ENCODE measurements at places on chromosomes 7 and 10.
A peak's percentile ranks its signal among the peaks of the same experiment; 100 is the strongest.

DNA sequence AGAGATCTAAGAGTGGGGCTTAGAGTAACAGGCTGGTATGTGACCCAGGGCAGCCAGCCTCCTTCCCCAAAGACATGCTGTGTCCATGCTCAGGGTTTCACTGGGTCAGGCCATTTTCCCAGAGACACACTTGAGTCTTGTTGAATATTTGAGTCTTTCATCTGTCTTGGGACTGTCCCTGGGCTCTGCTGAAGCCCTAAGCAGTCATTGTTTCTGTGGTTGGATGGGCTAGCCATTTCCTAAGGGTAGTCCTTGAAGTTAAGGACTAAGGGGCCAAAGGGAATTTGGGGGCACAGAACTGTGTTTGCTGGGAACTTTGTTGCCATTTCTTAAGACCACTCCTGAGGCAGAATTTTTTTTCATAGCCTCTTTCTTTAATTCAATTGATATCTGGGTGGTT lies 98.4 kb upstream of the SAMD8 start:
- no peak for DNase-seq

- no peak for DNase-seq
Observed at GRCh38 chr7:29145553-29146056, 732 bp downstream of the CPVL start.

GRCh38 chr10:69416695-69417094 lies at the start of gene TACR2:
TACR2 (minus strand) TSS chr10:69416918; CDS start chr10:69416323, 595 bp downstream.
- no peak for DNase-seq

GRCh38 chr10:79345241-79346011 lies 1.8 kb upstream of the PPIF start:
- DNase-seq = no peak

DNA sequence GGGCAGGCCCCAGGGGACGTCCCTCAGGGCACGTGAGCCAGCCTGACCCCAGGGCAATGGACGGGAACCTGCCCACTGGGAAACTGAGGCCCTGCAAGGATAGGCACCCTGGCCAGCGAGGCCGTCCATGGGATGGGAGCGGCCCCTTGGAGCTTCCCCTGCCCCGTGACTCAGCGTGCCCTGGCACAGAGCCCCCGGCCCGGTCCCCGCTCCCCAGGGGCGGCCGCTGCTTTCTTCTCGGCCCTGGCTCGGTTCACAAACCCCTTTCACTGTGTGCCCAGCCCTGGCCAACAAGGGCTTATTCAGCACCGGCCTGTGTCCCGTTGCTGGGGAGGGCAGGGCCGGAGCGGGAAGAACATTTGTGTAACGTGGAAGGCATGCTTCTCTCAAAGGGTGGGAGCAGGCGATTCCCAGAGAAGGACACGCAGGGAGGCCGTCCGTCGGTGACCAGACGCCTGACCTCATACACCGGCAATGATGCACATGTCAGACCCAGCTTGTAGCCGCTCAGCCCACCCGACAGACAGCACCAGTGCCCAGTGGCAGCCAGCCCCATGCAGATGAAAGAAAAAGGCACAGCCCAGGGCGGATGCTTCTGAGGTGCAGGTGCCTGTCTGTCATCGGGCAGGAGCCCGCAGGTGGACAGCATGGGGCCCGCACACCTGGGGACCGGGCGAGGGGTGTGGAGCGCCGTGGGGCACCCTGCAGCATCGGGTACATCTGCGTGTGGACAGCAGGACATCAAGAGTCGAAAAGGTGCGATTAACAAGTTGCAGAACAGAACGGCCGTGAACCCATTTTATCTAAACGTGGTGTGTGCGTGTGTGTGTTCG lies 94.5 kb downstream of the PDGFA start:
- no peak for DNase-seq

GRCh38 chr7:115707258-115708012 lies 323.1 kb downstream of the TFEC start:
- no peak for DNase-seq

DNA sequence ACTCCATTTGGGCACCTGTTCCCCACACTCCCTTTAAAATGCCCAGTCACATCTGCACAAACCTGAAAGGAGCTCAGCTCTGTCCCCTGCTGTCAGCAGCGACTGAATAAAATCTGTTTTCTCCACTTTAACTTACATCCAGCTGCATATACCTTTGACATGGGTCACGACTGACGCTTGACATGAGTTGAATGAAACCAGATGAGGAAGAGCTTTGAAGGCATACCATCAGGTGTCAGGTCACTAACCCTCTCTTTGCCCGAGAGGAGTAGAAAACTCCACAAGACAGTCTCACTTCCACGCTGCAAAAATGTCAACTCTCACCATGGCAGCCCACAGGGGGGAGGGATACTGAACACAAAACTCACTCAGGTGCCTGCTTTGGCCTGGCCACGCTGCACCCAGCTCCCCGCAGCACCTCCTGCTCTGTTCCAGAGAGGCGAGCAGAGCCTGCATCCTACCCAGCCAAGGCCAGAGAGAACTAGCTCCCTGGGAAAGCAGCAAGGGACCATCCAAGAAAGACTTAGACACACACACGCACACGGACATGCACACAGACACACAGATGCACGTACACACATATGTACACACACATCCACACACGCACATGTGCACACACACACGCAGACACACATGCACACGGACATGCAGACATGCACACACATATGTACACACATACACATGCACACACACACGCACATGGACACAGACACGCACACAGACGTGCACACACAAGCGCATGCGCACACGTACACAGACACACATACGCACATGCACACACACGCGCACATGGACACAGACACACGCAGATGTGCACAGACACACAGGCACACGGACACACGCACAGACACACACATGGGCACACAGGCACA lies 191.0 kb downstream of the MAD1L1 start:
- DNase-seq = no peak

GRCh38 chr7:69367780-69368179 lies 230.5 kb upstream of the AUTS2 start:
- no peak for DNase-seq

DNA sequence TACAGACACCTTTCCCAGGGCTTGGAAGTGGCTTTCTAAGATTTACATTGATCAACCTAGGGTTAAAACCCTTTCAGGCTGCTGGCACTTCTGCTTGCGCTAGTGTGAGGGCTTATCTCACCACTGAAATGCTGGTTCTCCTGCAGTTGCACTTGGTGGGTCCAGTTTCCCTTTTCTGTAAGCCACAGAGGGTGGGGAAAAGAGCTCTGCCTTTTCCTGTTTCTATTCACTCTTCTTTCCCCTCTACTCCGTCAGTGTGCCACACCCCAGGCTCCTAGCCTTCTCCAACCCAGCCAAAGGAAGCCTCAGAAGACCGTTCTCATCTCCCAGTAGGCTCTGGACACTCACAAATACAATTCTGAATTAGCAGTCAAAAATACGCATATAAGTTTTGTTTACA lies 19.0 kb upstream of the CAPZA2 start:
- no peak for DNase-seq

DNA sequence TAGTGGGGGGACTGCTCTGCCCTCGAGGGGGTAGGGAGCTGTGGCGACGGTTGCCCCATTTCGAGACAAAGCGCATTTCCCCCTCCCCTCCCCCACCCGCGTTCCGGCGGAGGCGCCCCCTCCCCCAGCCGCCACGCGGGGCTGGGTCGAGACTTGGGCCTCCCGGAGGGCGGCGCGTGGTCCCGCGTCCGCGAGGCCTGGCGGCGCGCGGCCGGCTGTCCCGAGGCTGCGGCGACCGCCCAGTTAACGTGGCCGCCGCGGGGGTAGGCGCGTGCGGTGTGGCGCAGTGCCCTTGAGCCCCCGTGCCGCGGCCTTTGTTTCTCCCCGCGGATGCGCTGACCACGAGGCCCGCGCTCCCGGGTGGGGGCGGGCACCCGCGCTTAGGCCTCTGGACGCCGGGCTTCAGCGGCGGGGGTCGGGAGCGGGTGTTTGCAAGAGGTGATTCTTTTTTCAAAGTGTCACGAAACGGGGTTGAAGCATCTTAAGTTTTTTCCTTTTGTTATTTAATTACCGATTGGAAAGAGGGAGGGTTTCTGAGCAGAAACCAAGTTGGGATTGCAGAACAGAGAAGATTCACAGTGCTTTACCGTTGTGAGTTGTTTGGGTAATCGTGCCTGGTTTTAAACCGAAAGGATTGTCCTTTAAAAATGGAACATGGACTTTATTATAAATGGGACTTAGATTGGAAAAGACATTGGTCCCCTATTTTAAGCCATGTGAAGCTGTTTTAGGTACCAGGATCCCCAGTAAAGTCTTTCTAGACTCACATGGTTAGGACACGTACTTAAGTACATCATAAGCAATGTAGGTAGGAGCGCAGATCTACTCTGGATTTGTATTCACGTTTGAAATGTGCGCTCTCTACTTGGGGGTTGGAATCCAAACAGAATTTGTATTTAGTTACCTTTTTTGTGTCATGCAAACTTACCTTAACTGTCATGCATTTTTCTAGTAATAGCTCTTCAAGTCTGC lies 760 bp downstream of the CBX3 start:
- DNase-seq = no peak

DNA sequence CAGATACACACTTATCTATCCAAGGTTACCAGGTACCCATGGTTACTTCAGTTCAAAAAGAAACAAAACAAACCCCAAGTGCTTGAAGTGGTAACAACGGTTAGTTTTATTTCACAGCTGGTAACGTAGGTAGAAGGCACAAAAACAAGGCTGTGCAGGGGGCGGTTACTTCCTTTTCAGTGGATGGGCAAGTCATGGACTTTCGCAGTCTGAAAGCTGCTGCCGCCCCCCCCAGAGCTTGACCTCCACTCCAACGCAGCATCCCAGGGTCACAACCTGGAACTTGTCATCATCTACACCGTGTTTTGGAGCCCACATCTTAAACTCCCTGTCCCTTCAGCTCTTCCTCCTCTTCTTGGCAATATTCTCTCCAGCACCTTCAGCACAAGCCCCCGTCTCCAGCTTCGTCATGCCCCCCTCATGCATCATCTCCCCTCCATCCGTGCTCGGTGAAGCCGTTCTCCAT lies 181.2 kb upstream of the ITGB1 start:
- no peak for DNase-seq

DNA sequence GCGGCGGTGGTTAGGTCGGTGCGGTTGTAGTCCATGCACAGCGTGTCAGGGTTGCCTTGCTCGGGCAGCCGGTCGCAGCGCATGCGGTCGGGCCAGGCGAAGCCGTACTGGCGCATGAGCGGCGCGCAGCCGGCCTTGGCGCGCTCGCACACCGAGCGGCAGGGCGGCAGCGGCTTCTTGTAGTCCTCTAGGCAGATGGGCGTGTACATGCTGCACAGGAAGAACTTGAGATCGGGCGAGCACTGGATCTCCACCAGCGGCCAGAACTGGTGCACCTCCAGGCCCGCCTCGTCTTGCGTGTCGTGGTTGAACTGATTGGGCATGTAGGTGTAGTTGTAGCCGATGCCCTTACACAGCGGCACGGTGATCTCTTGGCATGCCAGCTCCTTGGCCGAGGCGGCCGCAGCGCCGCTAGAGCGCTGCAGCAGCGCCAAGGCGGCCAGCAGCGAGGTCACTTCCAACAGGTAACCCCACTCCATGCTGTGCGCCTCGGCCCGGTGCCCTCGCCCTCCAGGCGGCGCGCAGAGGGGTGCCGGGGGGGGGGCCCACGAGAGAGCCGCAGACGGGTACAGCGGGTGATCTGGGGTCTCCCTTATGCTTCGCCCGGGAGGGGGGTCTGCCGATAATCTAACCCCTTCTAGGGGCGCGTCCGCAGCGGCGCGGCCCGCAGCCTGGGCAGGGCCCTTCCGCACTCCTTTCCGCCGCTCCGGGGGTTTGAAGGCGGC lies 983 bp downstream of the FZD8 start:
- peak; percentile 15 for DNase-seq

DNA sequence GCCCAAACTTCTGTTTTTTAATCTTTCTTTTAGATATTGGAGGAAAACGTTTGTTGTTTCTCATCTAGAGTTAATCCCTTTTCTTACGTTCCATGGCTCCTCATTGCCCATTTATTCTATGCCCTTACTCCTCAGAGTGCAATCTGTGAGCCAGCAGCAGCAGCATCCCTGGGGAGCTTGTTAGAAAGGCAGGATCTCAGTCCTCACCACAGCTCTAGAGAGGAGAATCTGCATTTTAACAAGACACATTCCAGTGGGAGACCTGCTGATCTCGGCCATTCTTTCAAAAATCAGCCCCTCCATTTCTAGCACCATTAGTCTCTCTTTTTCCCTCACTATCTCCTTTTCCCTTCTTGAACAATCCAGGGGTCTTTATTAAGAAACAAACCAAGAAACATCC lies 84.4 kb upstream of the NOBOX start:
- DNase-seq = no peak

DNA sequence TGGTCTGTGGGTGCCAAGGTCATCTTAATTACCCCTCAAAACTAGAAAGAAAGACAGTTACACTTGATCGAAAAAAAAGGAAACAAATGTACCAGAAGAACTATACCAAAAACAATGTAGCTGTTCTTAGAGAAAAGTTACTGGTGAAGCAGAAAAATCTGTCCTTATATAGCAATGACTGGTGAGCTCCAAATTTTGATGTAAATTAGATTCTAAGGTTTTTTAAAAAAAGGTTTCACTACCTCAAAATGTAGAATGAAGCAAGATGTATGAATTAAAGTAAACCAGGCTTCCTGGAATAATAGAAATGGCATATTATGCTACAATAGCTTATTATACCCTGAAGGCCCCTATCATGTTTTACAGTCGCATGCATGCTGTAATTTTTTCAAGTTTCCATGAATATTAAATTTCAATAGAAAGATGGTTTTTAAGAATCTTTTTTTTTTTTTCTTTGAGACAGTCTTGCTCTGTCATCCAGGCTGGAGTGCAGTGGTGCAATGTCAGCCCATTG lies 28.4 kb upstream of the FKBP9 start:
- no peak for DNase-seq

GRCh38 chr7:120925392-120925791 lies 25.2 kb upstream of the ING3 start:
- DNase-seq = no peak

GRCh38 chr10:94279835-94280709 lies 82.7 kb downstream of the NOC3L start:
- no peak for DNase-seq

DNA sequence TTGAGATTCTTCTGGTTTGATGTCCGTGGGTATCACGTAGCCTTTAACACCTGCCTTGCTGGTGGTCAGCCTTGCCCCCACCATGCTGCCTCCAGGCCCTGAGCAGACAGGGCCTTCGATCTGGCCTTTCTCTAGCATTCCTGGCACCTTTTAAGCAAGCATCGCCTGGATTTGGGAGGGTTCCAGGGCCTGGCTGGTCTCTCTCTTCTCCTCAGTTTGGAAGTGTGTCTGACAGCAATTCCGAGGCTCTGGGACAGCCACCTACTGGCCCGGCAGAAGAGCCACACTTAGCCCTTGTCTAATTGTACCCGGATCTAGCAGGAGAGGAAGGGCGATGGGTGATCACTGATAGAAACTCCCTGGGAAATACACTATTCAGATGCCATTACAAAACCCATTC lies 441.3 kb upstream of the MKI67 start:
- no peak for DNase-seq

GRCh38 chr10:110918643-110919348 lies at the start of gene BBIP1:
BBIP1 (minus strand) TSS chr10:110919180; CDS start chr10:110918157, 1,023 bp downstream.
- DNase-seq = peak; percentile 99

- DNase-seq = no peak
Observed at GRCh38 chr10:34789966-34790506, 25.1 kb downstream of the PARD3 start.

DNA sequence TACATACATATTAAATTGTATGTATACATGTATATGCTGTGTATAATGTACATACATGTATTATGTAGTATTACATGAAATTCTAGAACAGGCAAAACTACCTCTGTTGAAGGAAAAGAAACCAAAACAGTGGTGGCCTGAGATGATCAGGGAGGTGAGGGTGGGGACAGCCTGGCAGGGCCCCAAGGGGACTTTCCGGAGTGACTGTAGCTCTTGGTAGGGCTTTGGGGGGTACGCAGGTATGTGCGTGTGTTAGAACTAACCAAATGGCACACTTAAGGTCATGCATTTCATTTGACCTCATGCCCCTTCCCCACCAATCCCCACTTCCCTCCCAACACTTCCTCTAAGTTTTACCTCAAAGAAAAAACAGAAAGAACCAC lies 31.3 kb downstream of the CTBP2 start:
- no peak for DNase-seq
